Activated T-cell treated with anti-CD3 and anti-CD28 coated beads, Interleukin-2, amount 50 U/mL, for 72 hours (primary cell): ENCODE measurements at places on chromosomes 5 and 9. TPM values are rescaled to one million over a fixed set of nuclear protein-coding genes. Genes with fewer than 3 reads are reported as not detected.

TOPORS gene
- 12.8 TPM for total RNA-seq

DNA sequence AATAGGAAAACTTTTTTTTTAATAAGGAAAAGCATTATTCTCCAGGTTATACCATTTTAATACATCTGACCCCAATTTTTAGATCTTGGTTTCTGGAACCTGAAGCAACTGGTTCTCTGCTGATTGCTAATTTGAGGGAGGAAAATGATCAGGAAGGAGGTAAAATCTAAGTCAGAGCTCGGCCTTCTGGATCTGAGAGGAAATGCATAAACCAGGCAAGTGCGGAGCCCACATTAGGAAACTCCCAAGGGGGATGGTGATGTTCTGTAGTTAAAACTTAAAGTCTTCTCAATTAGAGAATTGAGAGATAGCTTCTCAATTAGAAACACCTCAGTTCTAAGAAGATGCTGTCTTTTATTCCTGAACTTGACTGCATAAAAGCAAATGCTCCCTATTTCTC lies 113.5 kb downstream of the TSSK1B start:
- H3K4me3 ChIP-seq, result no peak overlapping the region
- no peak for DNase-seq
- H3K36me3 ChIP-seq, result no peaks in the 10 kb centered on the region
- H3K4me1 ChIP-seq, result no peaks in the 10 kb centered on the region
- no peak overlapping the region for H3K27ac ChIP-seq

DNA sequence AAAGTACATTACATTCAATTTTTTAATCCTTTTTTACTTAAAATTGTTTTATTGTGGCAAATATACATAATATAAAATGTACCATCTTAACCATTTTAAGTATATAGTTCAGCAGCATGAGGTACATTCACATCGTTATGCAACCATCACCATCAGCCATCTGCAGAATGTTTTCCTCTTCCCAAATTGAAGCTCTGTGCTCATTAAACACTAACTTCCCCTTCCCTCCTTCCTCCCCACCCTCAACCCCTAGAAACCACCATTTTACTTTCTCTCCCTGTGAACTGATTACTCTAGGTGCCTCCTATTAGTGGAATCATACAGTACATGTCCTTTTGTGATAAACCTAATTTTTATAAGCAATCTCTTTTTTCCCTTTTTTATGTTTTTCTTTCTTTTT lies 15.6 kb downstream of the TEX53 start:
- H3K27ac ChIP-seq, result peak overlapping the region; percentile 81
- H3K4me3 ChIP-seq, result no peak overlapping the region
- peaks cover 42% of the 10 kb centered on the region for H3K36me3 ChIP-seq

DNA sequence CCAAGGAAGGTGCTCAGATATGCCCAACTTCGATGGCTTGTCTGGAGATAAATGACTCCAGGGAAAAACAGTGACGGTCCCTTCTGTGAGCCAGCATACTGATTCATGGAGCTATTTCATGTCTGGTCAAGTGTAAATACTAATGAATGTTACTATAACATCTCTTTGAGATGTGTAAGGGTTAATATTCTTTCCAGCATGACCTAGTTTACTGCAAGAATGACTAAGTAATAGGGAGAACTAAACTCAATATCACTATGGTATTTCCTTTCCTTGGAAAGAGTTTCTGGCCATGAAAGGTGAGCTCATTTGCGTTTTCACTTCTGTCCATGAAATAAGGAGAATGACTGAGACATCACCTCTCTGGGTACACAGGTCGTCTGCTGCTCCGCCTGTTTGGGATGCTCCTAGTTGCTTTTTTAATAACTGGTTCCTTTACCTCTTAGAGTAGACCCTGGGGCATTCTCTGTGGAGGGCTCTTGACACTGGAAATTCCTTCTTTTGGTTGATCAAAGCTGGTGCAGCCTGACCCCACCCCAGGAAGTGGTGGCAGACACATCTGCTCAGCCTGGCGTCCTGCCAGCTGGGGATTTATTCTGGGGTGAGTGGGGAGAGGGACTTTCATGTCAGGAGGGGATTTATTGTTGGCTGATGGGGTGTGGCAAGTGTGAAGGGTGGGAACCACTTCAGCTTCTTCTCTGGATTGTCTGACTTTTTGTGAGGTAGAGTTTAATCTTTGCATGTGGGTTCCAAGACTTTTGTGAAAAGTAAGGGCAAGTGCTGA lies 250.0 kb upstream of the MPDZ start:
- DNase-seq, result no peak
- H3K4me3 ChIP-seq, result no peak overlapping the region
- H3K27me3 ChIP-seq, result no peaks in the 10 kb centered on the region
- H3K4me1 ChIP-seq, result no peaks in the 10 kb centered on the region

CCL27 gene
- 1.4 TPM for total RNA-seq
